ENCODE measurements at places on chromosomes 1 and 21.

DNA sequence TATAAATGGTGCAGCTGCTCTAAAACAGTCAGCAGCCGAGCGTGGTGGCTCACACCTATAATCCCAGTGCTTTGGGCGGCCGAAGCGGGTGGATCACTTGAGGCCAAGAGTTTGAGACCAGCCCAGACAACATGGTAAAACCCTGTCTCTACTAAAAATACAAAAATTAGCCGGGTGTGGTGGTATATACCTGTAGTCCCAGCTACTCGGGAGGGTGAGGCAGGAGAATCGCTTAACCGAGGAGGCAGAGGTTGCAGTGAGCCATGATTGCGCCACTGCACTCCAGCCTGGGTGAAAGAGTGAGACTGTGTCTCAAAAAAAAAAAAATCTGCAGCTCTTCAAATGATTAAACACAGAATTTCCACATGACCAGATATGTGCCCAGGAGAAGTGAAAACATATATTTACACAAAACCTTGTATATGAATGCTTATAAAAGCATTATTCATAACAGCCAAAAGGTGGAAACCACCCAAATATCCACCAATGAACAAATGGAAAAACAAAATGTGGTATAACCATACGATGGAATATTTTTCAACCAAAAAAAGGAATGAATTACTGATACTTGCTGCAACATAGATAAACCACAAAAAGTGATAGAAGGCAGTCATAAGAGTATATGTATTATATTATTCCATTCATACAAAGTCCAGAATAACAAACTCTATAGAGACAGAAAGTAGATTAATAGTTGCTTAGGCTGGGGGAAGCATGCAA, 14.1 kb downstream of the EPS15 start:
- no peak for DNase-seq

- no peak for DNase-seq
These were observed 835 bp upstream of the LCE1D start for GRCh38 chr1:152795686-152796085.

DNA sequence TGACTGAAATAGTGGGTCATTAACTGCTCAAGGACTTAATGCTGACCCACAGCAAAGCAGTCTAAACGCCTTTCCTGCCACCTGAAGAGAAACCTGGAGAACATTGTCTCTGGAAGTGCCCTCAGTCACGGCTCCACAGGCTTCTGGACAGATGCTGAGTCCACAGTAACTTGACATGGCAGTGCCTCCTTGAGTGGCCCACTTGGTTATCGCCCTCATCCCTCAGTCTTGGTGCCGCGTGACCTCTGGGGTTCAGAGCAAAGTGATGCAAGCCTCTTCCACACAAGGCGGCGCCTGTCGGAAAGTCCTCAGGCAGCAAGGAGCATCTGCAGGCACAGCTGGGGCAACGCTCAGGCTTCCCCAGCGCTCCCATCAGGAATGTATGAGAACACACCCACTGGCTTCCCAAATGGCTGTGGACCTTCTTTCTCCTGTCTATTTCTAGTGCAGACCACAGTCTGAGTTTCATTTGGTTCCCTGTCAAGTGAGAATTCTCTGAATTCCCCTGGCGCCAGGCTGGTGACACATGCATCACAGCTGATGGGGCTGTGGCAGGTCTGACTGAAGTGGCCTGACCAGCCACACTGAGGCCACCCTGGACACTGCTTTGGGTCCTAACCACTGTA, 13.0 kb upstream of the ANGPTL7 start:
- DNase-seq: no peak

- DNase-seq: no peak
These were observed 224.8 kb upstream of the KCNK2 start for GRCh38 chr1:214857716-214858115.

DNA sequence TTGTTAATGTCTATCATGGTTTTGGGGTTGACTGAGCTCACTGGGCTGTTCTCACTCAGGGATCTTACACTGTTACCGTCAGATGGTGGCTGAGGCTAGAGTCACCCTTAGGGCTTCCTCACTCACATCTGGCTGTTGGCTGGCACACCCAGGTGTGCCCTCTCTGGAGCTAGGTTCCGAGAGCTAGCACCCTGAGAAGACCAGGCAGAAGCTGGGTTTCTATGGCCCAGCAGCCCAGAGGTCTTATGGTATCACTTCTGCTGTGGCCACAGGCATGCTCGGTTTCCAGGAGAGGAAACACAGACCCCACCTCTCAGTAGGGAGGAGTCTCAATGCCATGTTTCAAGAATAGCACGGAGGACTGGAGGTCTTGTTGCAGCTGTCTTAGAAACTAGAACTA, 20.7 kb upstream of the KIF1B start:
- peak; percentile 29 for DNase-seq

- DNase-seq: no peak
These were observed 22.4 kb upstream of the SFPQ start for GRCh38 chr1:35215346-35215745.

DNA sequence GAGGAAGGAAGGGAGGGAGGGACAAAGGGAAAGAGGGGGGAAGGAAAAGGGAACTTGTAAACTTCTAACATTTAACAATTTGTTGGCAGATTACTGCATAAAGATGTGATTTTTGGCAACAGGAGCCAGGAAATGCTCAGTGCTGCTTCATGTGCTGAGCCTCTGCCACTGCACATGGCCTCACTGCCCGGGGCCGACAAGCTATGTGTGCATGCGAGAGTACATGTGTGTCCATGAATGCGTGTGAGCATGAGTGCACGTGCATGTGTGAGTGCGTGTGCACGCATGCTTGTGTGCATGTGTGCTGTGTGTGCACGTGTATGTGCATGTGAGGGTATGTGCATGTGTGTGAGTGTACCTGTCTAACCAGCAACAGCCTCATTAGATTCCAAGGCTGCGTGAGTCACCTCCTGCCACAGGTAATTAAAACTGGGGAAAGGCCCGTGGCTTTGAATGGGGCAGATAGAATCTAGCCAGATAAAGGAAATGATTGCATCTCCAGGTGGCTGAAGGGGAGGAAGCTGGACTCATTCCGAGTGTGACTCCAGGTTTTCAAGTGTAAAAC, 41.4 kb upstream of the TSPEAR start:
- DNase-seq: no peak

DNA sequence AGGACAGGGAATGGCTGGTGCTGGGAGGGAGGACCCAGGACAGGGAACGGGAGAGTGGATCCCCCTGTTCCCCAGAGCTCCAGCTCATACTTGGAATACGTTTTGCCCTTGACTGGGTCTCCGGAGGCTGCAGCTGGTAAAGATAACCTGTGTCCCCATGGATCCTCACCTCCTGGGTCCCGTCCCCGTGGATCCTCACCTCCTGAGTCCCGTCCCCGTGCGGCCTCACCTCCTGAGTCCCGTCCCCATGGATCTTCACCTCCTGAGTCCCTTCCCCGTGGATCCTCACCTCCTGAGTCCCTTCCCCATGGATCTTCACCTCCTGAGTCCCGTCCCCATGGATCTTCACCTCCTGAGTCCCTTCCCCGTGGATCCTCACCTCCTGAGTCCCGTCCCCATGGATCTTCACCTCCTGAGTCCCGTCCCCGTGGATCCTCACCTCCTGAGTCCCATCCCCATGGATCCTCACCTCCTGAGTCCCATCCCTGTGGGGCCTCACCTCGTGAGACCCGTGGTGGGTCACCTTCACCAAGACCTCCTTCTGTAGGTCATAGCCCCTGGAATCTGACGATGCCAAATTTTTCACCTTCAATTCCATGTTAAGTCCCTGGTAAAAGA, 61.4 kb downstream of the SCCPDH start:
- DNase-seq: no peak

DNA sequence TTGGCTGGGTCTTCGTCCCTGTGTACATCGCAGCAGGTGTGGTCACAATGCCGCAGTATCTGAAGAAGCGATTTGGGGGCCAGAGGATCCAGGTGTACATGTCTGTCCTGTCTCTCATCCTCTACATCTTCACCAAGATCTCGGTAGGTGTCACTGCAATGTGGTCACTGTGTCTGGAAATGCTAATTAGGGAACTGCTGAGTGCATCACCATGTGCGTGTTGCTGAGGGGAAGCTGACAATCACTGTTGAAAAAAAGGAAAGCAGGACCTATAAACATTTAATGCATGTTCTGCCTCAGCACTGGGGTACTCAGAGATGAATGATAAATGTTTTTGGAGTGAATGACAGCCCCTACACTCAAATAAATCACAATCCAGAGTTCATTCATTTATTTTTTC, 6.8 kb downstream of the SLC5A9 start:
- no peak for DNase-seq

GRCh38 chr1:245807954-245808719, 653.4 kb downstream of the KIF26B start:
- DNase-seq: no peak

DNA sequence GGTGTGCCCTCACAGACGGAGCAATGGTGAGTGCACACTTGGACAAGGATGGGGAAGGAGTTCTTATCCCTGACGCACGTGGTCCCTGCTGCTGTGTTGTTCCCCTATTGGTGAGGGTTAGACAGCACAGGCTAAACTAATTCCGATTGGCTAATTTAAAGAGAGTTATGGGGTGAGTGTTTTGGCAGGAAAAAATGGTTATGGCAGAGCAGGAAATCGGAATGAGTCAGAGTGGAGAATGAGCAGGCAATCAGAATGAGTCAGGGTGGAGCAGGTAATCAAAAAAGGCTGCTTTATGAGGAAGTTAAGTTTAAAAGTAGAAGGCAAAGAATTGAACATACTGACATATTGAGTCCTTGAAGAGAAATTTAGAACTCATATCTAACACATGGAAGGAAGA, 100.5 kb downstream of the NGF start:
- no peak for DNase-seq

DNA sequence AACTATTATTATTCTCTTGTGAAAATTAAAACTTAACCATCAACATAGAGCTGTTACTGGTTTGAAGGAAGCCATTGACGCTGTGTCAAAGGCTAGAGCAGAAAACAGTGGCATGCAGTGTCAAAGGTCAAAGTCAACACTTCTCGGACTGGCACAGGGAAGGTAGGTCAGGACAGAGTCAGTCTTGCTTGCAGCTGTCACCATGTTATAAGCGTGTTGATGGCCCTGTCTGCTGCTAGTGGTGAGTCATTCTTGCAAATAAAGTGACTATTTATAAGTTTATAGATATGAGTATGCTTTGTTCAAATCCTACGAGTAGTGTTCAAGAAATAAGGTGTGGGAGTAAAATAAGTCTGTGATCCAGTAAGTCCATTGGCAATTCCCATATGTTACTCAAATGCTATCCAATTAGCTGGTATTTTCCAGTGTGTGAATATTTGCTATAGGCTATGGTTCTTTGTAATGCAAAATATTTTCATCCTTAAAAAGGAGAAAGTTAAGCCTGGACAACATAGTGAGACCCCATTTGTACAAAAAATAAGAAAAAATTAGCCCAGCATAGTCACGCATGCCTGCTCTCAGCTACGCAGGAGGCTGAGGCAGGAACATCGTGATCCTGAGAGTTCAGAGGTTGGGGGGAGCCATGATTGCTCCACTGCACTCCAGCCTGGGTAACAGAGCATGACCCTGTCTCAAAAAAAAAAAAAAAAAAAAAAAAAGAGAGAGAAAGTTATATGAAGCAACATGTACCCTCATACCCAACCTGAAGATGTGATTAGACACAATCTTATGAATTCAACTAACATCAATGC, 26.3 kb upstream of the TINAGL1 start:
- no peak for DNase-seq

GRCh38 chr1:114499478-114499877, 11.5 kb downstream of the TRIM33 start:
- DNase-seq: no peak

- no peak for DNase-seq
These were observed 60.4 kb upstream of the BACH1 start for GRCh38 chr21:29238053-29238966.

DNA sequence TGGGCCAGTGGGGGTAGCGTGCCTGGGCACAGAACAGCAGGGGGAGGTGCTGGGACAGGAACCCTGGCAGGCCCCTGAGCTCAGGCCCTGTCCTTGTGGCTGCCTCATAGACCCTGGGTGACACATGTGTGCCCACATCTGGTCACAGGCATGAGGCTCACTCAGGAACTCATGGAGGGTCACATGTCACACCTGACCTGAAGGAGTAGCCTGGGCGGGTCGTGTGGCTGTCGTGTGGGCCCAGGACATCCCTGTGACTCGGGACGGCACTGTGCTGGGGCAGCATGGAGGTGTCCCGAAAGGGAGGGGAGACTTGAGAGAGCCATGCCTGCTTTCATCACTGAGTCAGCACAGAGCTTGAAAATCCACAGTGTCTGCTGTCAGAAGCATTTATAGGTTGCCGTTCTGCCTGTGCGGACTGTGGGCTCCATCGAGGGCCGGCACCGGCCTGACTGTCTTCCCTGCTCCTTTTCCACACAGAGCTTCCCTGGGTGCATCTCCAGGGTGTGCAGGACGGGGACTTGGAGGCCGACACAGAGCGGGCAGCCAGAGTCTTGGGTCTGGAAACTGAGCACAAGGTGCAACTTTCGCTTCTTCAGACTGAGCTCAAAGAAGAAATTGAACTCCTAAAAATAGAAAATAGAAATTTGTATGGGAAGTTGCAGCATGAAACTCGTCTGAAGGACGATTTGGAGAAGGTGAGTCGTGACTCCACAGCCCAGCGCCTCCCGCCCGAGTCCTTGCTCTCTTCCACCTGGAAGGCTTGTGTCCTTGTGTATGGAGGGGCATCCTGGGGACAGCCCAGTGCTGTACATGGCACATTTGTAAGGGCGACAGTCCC, 32.8 kb downstream of the PCNT start:
- no peak for DNase-seq

GRCh38 chr1:77400781-77401180, 119.0 kb downstream of the AK5 start:
- DNase-seq: no peak

DNA sequence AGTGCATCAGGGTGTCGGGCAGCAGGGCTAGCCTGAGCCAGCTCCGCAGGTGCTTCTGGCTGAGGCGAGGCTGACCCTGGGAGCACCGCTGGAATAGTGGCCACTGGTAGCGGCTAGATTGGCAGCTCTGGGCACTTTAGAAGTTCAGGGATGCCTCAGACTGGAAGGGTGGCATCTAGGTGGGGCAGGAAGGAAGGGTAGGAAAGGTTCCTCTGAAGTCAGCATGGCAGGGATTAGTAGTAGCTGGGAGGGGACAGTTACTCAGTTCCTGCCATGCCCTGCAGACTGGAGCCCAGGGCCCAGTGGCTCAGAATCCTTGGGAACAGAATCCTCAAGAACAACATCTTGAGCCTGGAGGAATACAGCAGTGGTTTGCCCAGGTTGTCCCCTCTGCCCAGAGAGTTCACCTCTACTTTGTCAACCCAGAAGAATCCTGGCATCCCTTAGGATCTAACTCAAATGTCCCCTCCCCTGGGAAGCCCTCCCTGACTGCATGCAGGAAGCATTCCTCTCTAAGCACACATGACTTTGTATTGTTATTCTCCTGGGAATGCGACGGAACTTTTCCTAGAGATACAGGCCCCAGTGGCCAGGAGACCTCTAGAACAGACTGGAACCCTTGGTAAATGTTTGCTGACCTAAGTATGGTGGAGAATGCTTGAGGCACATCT, 39.5 kb upstream of the BCAR3 start:
- no peak for DNase-seq

DNA sequence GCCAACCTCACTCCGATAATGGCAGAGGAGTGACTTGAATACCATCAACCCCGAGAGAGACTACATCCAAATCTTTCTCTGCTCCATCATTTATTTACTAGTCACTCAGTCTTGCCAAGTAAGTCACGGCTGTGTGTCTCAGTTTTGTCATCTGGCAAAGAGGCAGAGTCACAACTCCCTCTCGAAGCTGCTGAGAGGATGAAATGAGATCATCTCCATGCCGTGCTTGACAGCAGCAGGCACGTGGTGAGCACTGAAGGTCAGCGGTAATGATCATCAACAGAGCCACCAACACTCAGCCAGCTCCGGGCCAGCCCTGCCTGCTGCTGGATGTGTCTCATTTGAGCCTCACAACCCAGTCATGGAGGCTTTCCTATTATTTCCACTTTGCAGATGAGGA, 19.9 kb downstream of the ALDH4A1 start:
- no peak for DNase-seq

GRCh38 chr1:12730156-12730555, 14.2 kb downstream of the AADACL3 start:
- no peak for DNase-seq

All from activated naive CD4-positive, alpha-beta T cell treated with anti-CD3 and anti-CD28 coated beads, Interleukin-2, amount 10 ng/mL, durations not matched to agents 7 days and 5 days (primary cell).